ENCODE measurements at places on chromosomes 12 and 14. TPM values are rescaled to one million over a fixed set of nuclear protein-coding genes. Genes with fewer than 3 reads are reported as not detected.

The CPM gene
- 5.2 TPM for total RNA-seq

The SYCP3 gene
- not detected for total RNA-seq

The RNASE2 gene
- total RNA-seq = not detected

The TIGAR gene
- total RNA-seq = 46.2 TPM

The LIMA1 gene
- 5.2 TPM for total RNA-seq

Measured in A549 treated with Mapracorat at 1 μM for 4 hours (cell line).